ENCODE measurements at places on chromosomes 6 and 20. TPM values are rescaled to one million over a fixed set of nuclear protein-coding genes. Genes with fewer than 3 reads are reported as not detected.

Gene NRN1
- total RNA-seq: 4.0 TPM

Gene PROCR
- 53.3 TPM for total RNA-seq

Gene ARMC12
- 0.34 TPM for total RNA-seq

Gene PDYN
- total RNA-seq: not detected

Gene OOEP
- not detected for total RNA-seq

Gene TRIM10
- total RNA-seq: not detected

Gene MROH8
- 0.08 TPM for total RNA-seq

Gene PNISR
- total RNA-seq: 61.7 TPM

Gene KCNK16
- not detected for total RNA-seq

Gene CASS4
- total RNA-seq: 0.03 TPM

Gene SERPINB1
- total RNA-seq: 14.3 TPM

Gene HCRTR2
- not detected for total RNA-seq

Gene SHLD1
- total RNA-seq: 5.4 TPM

Gene WFDC5
- total RNA-seq: not detected

Gene HRH3
- total RNA-seq: not detected

Gene SMIM29
- 37.3 TPM for total RNA-seq

Gene TRDN
- total RNA-seq: not detected

Gene FOXQ1
- not detected for total RNA-seq

Gene TSBP1
- 0.08 TPM for total RNA-seq

Gene ARMH2
- total RNA-seq: not detected

Gene CST9
- total RNA-seq: not detected

Gene SNPH
- 5.6 TPM for total RNA-seq

Gene ELOVL4
- 5.1 TPM for total RNA-seq

Gene TRIM26
- total RNA-seq: 24.6 TPM

Gene FAM209B
- total RNA-seq: 1.1 TPM

Gene OPN5
- total RNA-seq: not detected
